NCI-H69 (cell line): ENCODE measurements at places on chromosomes 1 and 21.

DNA sequence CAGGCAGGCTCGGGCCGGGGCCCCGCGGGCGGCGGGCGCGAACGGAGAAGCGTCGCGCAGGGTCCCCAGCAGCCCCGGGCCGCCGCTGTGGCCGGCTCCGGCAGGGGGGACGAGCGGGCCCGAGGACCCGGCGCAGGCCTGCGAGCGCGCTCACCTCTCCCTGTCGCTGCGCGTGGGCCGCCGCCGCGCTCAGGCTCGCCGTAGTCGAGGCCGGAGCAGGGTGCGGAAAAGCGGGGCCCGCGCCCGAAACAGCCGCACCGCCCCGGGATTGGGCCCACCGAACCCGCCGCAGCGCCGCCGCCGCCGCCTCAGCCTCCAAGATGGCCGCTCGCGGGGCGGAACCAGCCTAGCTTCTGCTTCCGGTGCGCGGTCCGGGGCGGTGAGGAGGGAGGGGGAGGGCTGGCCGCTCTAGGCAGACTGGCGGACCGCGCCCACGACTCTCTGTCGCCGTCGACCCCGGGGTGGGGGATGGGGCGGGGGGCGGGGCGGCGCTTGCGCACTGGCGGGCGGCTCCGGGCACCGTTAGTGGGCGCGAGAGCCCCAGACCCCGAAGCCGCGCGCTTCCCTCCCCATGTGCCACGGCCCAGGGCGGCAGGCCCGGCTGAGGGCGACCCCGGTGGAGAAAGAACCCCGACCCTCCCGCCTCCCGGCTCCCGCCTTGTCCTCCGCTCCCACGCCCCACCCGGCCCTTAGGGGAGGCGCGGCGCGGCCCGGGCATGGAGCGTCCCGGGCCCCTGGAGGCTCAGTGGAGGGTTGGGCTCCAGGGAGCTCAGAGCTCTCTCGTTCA, at the start of gene UBE2J2:
UBE2J2 (minus strand) TSS at position 343 of the 787 bp plus-strand sequence. CDS start 5,862 bp downstream, outside the sequence.
- DNase-seq, result peak; percentile 89

- DNase-seq, result no peak
These were observed 15.5 kb downstream of the LMOD1 start for GRCh38 chr1:201930803-201931202.

DNA sequence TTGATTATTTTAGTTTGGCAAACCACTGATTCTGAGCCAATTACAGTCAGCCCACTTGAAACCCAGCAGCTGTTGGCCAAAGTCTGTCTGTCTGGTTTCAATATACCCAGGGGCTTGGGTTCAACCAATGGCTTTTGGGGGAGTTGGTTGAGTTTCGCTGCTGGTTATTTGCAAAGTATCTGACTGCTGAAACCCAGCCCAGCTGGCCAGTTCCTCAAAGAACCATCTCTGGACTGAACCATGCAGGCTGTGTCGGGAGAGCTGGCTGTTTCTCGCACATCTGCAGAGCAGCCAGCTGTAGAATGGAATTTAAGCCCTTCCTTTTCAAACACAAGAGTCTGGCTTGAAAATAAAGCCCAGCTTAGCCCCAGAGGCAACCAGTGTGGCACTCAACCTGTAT, 66.0 kb upstream of the PAX7 start:
- DNase-seq, result no peak

GRCh38 chr21:38183961-38184360, 72.8 kb upstream of the KCNJ15 start:
- DNase-seq, result no peak

DNA sequence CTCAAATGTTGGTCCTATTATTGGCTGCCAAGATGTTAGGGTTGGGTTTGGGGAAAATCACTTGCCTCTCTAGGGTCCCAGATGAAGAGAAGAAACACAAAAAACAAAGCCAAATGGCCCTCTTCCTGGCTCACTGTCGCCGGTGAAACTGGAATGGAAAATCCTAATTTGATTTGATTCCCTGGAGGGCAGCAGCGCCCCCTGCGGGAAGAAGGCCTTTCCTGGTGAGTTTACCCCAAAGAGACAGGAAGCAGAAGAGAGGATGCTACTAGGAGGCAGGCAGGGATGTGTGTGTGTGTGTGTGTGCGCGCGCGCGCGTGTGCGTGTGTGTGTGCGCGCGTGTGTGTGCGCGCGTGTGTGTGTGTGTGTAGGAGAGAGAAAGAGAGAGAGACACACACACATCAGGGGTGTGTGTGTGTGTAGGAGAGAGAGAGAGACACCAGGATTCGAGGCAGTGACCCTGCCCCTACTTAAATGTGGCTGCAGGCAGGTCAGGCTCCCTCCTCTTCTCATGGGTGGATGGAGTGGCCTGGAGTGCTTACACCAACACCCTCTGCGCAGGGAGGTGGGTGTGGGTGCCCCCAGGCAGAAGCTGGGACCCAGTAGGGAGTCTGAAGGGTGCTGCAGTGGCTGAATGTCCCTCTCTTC, 3.1 kb upstream of the SELENON start:
- peak; percentile 89 for DNase-seq

DNA sequence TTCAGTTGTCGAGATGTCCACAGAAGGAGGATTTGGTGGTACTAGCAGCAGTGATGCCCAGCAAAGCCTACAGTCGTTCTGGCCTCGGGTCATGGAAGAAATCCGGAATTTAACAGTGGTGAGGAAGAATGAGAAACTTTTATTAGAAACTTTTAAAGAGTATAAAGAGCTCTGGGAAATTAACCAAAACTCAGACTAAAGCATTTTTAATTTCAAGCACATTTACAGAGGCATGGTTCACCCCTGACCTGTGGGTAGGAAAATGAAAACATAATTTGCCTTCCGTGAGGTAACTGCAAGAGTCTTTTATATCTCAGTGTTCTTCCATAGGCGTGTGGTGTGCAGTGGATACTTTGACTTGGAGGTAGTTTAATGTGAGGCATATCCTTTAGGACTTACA, 44.8 kb upstream of the KCNQ4 start:
- no peak for DNase-seq

DNA sequence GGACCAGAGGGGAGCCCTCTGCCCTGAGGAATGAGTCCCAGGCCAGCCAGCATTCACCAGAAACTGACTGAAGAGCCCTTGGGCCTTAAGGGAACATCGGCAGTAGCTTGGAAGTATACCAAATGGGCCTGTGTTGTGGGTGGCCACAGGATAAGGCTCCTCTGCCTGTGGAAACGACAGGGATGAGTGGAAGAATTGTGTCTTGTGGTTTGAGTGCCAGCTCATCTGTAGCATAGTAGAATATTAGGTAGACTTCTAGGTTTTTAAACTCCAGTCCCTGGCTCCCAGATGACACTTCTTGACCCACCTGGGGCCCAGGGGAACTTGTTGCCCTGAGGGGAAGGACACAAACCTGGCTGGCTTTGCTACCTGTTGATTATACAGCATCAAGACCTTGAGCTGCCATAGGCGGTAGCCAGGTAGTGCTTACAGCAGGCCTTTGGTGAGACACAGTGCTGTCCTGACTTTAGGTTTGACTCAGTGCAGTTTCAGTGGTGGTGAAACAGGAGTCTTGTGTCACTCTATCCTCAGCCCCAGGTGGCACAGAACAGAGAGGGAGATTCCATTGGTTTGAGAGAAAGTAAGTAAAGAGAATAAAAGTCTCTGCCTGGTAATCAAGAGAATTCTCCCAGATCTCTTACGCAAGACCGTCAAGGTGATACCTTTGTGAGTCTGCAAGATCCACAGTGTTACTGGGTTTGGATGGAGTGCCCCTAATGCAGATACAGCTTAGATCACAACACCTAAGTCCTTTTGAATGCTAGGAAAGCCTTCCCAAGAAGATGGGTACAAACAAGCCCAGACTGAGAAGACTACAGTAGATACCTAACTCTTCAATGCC, 50.2 kb downstream of the RABGAP1L start:
- no peak for DNase-seq

- no peak for DNase-seq
These were observed 134.8 kb downstream of the PBX1 start for GRCh38 chr1:164693564-164694359.

DNA sequence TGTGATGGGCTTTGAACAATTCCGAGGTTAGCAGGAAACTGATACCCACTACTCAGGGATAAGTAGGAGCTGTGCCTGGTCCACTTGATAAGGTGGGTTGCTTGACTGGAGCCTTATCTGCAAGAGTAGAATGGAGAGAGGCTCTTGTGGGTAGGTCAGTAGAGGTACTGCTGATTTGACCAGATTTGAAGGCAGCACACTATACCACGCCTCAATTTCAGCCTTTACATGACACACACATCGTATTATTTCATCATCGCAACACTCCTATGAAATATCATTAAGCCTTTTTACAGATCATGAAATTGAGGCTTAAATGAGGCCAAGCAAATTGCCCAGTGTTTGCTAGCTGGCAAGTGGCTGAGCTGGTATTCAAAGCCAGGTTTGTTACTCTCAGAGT, 69.6 kb downstream of the KCNJ15 start:
- no peak for DNase-seq

DNA sequence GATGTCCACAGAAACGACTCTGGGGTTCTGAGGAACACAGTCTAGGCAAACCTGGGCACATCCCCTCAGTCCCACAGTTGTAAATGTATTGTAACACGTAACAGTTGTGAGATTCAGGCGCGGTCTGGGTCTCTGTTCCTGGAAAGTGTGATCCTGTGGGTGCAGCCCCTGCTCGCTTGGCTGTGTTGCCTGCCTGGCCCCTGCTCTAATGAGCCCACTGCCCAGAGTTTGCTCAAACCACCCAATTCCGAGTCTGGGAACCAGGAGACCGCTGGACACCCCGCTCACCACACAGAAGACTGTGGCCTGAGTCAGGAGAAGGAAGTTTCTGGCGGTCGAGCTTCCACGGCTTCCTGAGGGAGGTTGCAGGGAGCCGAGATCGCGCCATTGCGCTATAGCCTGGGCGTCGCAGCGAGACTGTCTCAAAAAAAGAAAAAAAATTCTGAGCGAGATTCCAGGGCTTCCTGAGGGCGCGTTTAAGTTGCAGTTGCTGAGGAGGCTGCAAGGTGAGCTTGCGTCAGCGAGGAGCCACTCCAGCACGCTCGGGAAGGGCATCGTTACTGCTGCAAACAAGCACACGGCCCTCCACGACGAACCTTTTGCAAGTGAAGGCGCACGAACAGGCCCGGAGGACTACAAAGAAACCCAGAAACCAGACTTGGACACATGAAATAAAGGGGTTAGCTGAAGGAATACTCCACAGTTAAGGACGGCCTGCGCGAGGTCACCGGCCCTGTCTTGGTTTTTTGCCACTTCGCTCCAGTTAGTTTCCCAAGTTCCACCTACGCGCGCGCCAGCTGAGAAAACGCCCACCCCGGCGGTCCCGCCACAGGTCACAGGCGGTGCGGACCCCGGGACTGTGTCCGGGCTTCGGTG, 1.1 kb downstream of the C21orf58 start:
- DNase-seq, result peak; percentile 28

- DNase-seq, result no peak
These were observed 78.3 kb upstream of the BARHL2 start for GRCh38 chr1:90795431-90795830.

- no peak for DNase-seq
These were observed 43.3 kb downstream of the APP start for GRCh38 chr21:26127073-26127814.

DNA sequence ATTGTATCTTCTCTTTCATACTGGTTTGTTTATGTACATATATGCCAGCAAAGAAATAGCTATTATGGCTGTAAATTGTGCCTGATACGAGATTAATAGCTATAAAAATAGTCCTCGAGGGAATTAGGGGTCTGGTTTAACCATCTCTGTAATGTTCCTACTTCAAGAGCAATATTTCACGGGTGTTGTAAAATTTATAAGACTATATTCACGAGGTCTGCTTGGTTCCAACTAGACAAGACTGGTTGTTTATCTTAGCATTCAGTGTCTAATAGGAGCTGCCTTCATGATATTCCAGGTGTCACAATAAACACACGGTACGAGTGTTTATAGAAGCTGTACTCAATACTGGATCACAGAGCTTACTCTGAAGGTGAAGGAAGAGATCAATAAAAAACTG, 389.9 kb downstream of the SIPA1L2 start:
- no peak for DNase-seq

DNA sequence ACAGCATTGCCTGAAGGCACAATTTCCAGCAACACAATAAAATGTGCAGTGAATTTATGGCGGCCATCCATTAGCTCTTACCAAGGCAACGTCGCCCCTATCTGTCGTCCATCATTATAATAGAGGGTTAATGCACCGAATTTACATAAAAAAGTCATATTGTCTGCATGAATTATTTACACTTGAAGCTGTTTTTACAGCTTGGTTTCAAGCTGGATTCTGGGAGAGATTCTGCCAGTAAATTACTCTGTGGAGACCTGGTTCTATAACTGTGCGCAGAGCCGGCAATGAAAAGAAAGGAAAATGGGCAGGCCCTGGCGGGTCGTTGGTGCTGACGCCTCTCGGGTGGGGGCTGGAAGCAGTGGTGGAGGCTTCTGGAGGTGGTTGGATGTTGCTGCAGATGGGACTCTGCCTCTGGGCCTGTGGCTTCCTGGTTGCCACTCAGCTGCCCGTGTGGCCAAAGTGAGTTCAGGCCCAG, 48.9 kb upstream of the POU3F1 start:
- DNase-seq, result peak; percentile 84

DNA sequence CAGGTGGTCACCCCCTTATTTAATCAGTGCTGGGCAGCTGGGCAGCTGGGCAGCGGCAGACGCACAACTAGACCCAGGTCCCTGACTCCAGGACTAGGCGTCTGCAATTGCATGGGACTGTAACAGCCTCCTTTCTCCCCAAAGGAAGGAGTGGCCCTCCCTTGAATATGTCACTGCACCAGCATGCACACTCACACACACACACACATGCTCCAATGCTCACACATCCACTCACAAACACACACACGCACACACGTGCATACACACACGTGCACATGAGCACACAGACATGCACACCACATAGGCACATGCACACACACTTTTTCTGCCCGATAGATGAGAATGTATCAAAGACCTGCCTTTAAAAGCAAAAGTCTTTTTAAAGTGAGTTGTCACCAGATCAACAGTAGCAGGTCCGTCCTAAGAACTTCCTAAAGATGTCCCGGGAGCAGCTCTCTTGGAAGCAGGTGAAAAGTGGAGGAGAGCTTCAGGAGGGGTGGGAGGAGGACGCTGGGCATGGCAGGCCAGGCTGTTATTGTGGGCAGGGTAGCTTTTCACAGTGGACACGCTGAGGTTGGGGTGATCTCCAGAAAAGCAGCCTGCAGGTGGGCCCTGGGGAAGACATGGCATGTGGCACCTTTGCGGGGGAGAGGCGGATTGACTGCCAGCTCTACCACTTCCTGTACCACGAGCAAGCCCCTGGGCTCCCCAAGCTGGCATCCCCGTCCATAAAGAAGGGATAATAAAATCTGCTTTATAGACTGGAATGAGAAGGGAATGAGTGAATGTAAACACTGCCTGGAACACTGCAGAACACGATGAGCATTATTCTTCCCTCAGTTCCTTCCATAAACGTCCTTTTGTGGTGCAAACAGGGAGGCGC, 1.7 kb downstream of the PDE9A start:
- peak; percentile 60 for DNase-seq
